Stimulated activated CD8-positive, alpha-beta memory T cell treated with anti-CD3 and anti-CD28 coated beads, Interleukin-15, amount 100 ng/mL, for 48 hours (primary cell): ENCODE measurements at places on chromosomes 16 and 17.

DNA sequence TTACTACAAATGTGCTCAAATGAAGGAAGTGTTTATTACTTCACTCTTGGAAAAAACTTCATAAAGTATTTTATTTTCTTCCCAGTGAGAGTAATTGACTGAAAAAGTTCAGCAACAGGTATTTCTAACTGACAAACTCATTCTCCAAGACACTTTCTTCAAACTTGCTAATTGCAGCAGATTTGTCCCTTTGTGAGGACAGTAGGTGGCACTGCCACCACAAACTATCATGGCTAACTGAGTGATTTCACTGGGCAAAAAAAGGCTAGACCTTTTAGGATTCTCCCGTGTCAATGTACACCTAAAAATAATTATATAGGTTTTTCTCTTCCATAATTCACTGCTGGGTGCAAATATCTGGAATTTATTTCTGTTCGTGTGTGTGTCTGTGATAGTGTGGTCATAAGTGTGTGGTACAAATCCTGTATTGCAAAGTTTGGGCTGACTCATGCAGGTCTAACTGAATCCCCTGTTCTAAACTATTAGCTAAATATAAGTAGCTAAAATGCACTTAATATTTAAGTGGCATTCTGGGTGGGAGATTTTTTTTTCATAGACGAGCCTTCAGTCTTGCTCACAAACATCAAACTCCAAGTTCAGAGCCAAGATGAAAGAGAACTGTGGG is 3.9 kb downstream of the HS3ST3A1 start:
- no peak for DNase-seq

GRCh38 chr17:1170739-1171138 is 9.0 kb downstream of the ABR start:
- no peak for DNase-seq

DNA sequence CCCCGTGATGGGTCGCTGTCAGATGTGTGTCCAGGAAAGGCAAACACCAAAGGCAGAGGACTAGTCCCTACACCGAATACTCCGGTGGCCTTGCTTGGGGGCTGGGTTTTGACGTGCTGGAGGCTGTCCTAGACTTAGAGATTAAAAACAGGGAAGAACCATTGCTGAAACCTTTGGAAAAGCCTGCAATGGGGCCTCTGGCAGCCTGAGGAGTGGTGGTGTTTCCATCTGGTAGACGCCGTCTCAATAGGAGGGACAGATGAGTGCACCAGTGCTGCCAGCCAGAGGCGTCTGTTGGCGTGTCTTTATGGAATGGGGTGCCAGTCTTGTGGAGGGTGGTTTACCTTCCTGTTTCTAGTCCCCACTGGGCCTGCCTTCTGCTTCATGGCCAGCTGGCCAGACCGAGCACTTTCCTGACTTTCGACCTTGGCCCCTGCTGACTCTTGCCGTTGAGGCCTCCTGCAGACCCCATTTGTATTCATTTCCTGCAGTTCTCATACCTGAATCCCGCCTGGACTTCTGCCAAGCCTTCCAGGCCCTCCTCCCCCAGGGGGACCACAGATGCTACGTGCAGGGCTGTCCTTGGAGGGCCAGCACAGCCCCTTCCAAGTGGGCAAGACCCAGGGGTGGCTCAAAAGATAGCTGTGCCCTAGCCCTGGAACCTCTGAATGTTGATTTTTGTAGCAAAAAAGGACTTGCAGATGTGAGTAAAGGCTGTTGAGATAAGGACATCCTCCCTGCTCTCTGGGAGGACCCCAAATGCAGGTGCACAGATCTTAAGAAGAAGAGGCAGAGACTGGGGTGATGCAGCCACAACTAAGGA is 1.9 kb upstream of the DNASE1 start:
- no peak for DNase-seq

GRCh38 chr17:5870231-5870953 is 199.8 kb upstream of the WSCD1 start:
- DNase-seq = no peak

DNA sequence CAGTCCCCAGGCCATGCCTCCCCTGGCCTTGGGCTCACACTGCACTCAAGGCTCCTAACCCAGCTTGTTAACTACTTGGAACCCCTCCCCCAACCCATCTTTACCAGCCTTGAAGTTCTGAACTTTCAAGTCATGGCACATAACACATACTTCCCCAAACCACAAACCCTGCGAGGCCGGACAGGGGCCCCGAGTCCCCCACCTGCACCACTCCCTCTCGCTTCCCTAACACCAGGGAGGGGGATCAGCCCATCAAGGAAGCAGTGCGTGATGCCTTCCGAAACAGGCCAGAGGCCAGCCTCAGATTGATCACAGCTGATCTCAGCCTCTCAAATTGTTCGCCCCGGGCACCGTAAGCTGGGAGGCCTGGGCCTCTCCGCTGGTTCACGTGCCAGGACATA is 3.0 kb upstream of the NLRC3 start:
- no peak for DNase-seq

DNA sequence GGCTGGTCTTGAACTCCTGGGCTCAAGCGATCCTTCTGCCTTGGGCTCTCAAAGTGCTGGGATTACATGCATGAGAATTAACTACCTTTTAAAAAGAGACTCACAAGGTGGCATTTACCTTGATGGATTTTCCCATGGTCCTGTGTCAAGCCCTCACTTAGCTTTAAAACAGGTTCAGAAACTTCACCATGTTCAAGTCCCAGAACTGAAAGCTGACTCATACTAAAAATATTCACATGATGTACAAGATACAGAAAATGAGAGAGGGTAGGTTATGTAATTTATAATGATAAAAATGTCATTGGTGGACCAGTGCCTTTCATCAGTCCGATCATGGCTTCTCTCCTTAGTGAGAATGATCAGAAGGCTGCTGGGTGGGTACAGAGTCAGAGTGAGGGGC is 4.3 kb upstream of the AKAP1 start:
- no peak for DNase-seq

GRCh38 chr17:29430275-29430674 is 40.1 kb downstream of the TAOK1 start:
- no peak for DNase-seq

DNA sequence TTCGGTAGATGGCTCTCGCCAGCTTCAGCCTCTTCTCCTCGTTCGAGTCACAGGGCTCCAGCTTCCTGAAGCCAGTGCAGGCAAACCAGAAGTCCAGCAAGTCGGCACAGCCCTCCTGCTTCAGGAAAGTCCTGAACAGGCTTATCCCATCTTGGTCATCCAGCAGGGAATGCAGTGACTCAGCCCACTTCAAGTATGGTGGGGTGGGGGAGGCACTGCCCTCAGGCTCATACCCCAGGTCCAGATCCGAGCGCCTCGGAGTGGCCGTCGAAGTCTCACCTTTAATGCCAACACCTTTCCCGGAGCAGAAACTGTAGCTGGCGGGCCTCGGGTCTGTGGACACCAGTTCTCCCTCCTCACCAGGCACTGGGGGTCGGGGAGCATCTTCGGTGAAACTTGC is 5.9 kb downstream of the AXIN1 start:
- no peak for DNase-seq

DNA sequence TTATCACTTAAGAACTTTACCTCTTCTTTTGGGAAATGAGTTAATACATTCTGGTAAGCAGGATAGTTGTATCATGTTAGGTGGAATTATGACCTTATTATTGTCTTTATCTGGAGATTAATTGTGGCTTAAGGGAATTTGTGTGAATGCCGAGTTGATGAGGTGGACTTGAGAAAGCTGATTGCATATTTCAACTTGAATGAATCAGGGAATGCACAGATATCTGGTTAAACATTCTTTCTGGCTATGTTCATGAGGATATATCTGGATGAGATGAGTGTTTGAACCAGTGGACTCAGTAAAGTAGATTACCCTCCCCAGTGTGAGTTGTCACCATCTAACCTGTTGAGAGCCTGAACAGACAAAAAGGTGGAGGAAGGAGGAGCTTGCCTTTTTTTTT is 326.1 kb upstream of the GOT2 start:
- no peak for DNase-seq

DNA sequence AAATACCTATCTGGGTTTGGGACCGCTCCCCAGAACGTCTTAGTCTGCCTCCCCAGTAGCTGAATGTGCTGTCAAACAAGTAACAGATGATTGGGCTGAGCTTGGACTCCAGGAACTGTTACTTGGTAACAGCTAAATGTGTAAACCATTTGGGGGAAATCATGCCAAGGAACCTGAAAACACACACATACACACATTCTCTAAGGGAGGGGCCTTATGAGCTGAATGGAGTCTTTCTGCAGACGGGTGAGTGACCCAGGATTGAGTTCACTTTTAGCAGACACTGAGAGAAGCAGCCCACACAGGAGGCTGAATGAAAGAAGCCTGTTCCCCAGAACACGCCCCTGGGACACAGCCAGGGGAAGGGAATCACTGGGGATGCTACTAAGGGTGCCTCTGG is 1.6 kb downstream of the ACLY start:
- no peak for DNase-seq

DNA sequence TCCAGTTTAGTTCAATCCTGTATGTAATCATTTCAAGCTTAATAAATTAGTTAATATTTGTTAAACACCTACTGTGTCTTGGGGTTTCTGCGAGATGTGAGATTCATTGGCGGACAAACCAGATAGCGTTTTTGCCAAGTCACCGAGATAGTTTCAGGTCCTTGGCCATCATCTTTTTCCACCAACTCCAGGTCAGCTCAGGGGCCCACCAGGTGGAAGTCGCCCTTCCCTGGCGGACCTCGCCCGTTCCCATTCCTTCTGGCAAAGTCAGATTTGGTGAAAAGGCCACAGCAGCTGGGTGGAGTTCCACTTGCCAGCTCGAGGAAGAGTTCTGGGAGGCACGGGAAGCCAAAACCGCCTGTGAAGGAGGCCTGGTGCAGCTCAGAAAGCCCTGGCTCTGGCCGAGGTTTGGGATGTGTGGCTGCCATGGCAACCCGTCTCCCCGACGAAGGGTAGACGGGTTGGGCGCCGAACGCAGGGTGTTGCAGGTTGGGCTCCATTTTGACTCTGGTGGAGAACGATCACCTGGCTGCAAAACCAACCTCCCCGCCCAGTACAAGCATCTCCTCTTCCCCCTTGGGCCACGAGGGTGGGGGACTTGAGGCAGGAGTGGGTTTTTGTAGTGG is 39.5 kb downstream of the CMIP start:
- no peak for DNase-seq

DNA sequence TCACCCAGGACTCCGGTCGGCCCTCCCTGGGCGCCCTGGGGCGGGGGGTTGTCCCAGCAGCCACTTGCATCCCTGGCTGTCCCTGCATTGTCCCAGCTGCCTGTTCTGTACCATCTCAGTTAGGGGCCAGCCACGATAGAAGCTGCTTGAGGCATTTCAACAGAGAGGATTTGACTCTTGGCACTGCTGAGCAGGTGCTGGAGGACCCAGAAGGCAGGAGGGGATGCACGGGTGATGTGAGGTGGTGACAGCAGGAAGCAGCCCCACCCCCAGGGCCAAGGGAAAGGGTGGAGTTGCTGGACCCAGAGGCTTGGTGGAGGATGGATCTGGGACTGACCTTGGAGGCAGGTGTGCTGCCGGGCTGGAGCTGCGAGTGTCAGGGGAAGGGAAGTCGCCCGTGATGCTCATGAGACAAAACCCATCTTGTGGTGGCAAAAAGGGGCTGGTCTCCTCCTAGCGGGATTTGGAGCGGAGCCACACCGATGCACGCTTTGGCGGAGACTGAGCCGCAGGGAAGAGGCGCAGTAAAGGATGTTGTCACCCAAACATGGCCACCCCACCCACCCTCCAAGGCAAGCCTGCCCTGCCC is 188.0 kb upstream of the GSE1 start:
- DNase-seq = no peak

DNA sequence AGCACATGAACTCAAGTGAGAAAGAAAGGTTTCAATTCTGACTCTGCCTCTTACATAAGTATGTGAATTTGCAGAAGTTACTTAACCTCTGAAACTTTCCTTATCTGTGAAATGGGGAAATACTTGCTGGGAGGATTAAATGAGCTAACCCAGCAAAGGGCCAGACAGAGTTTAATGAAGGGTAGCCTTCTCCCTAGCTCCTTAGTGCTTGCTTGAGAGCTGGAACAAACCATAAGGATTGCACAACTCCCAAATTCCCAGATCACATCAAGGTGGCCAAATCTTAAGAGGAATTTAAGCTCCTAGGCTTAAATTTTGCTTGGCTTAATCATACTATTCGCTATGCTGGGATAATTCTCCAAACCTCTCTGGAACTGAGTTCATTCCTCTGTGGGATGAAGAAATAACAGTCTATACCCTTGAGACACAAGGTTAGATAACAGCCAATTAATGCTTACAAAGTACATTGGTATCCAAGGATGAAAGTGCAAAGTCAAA is 11.8 kb upstream of the WSB1 start:
- DNase-seq = no peak

- no peak for DNase-seq
Observed at GRCh38 chr16:27973678-27974077, 89.8 kb downstream of the GSG1L start.

DNA sequence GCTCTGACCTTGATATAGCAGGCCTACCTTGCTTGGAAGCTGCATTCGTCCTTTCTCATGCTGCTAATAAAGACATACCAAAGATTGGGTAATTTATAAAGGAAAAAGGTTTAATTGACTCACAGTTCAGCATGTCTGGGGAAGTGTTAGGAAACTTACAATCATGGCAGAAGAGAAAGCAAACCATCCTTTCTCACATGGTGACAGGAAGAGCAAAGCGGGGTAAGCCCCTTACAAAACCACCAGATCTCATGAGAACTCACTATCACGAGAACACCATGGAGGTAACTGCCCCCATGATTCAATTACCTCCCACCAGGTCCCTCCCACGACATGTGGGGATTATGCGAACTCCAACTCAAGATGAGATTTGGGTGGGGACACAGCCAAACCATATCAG is 6.0 kb upstream of the MAPT start:
- no peak for DNase-seq

DNA sequence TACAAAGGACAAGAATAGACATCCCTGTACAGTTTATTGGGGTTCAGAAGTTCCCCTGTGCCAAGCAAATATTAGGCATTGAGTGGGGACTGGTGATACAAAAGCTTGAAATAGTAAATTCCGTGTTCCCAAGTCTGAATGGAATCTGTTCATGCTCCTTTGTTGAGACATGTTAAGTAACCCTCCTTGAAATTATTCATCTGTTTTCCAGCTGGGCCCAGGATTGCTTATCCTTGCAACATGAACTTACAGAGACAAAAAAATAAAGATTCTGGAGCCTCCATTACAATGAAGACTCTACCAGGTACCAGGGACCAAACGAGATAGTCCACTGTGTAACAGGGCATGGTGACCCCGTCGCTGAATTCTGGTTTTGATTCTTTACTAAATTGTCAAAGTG is 6.1 kb upstream of the CCL8 start:
- DNase-seq = no peak

GRCh38 chr17:19249681-19250080 is 12.5 kb downstream of the EPN2 start:
- DNase-seq = no peak

- DNase-seq = no peak
Observed at GRCh38 chr17:30969989-30970830, 629 bp upstream of the RNF135 start.

GRCh38 chr17:44837196-44837595 is 7.1 kb upstream of the GJC1 start:
- no peak for DNase-seq
